NCI-H2227 treated with DMSO at 0.1 percent for 48 hours (cell line): ENCODE measurements at places on chromosomes 2 and 18.

- DNase-seq: no peak
Measured at GRCh38 chr2:29035016-29035745, 39.1 kb downstream of the PCARE start.

- DNase-seq: no peak
Measured at GRCh38 chr2:186664385-186665043, 29.3 kb upstream of the FAM171B start.

DNA sequence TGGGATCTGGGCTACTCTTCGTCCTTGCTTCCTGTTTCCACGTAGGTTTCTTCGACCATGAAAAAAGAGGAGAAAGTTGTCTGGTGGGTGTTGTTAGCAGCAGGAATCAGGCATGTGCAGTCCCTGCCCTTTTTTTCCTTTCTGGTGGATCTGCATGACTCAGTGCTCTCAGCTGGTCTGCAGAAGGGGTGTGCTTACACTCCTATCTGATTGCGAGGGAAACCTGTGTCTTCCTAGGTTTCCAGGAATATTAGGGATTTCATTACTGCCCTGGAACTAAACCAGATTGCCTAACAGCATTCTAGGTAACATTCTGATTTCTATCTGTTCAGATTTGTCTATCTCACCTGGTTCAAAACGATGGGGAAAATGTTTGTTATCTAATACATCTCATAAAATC, 174.3 kb downstream of the CCDC102B start:
- DNase-seq: no peak

- peak; percentile 53 for DNase-seq
Measured at GRCh38 chr18:23401400-23402347, 51.4 kb upstream of the RIOK3 start.

- DNase-seq: no peak
Measured at GRCh38 chr18:79950515-79951341, 725 bp downstream of the SLC66A2 start.

DNA sequence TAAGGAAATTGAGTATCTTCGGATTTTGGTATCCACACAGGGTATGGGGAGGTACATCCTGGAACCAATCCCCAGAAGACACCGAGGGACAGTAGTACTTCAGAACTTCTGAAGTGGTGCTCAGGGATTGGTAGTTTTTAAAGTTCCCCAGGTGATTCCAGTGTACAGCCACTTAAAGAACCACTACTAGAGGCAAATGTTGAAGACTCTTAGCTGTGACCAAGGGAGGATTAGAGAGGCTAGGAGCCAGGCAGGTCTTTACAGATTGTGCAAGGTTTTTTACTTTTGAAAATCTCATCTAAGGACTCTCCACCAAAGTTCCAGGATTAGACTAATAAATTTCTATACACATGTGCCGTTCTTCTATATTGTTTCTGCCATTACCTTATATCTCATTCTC, 52.9 kb upstream of the GLS start:
- no peak for DNase-seq

- no peak for DNase-seq
Measured at GRCh38 chr2:28754321-28754720, 2.7 kb downstream of the PPP1CB start.

- no peak for DNase-seq
Measured at GRCh38 chr18:50695431-50696176, 124.2 kb downstream of the MRO start.

DNA sequence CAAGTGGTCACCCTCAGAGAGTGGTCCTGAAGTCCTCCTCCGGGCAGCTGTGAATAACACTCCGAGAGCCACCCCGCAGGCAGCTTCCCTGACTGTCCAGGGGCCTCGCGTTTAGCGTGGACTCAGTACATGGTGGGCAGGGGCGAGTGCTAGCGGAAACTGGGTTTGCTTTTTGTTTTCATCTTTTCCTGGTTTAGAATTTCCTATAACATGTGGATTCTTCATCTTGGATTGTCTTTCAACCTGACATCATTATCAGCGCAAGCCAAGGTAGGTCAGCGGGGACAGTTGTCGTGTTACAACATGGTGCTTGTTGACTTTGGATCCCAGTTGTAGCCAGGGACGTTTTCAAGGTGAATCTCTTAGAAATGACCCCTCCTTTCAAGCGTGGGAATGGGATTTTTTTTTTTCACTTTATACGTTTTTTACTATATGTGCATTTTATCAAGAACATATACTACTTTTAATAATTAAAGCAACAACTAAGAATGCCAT, 20.9 kb downstream of the RMC1 start:
- no peak for DNase-seq

DNA sequence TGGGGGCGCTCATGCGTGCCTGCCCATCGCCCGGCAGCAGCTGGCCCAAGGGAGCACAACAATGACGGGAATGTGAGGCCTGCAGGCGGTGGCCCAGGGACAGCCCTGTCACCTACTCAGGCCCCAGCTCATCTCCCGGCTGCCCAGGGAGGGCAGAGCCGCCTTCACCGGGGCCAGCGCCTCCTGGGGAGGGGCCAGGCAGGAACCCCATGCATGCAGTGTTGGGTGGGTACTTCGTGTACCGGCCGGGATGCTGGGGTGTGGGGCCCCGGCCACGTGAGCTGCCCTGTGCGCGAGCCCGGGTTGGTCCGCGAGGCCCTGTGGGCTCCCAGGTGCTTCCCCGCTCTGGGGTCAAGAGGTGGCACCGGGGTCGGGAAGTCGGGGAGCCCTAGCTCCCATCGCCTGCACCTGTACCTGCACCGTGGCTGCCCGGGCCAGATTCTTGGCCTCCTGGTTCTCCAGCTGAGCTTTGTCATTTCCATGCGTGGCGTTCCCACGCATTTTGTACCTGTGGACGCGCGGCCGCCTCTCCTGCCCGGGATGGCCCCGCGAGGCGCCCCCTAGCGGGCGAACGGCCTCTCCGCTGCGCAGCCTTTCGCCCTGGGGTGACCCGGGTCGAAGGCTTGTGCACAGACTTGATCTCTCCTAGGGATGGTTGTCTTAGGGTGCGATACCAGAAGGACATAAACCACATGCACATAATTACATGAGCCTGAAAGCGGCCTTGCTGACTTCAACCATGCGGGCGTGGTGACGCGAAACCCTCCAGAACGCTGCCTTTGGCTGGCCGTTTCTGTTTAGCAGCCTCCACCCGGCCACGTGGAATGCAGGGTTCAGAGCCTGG, 950 bp downstream of the KLHL30 start:
- no peak for DNase-seq

DNA sequence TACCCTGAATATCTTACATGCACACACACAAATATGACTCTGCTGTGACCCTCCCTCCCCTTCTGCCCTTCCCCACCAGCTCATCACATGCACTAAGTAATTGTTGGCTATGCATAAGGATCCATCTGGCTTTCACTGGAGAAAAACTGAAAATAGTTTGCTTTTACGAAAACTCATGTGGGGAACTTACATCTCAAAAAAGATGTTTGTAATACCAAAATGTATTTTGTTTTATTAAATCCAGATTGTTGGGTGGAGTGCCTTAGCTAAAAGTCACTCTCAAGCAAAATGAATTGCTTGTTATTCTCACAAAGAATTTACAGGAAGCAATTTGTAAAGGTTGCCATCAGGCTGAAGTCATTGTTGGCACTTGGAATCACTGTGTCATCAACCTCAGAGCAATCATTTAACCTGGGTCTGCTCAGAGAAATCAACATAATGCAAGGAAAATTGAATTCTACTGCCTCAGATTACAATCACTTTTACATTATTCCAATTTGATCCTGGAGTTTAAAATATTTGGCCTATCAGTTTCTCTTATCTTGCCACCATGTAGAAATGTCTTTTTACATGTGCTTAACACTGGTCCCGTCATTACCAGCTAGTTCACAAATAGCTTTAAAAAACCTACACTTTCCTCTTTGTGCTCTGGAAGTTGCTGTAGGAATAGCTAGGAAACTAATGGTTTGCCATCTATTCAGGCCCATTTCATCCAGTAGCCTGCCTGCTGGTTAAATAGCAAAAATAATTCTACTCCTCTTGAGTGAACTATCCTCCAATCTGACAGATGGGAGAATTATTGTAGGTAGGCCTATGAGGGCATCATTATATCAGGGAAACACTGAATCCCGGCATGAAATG, 90.3 kb upstream of the TMEM17 start:
- no peak for DNase-seq

- no peak for DNase-seq
Measured at GRCh38 chr2:189625636-189626035, 35.6 kb upstream of the ASNSD1 start.

DNA sequence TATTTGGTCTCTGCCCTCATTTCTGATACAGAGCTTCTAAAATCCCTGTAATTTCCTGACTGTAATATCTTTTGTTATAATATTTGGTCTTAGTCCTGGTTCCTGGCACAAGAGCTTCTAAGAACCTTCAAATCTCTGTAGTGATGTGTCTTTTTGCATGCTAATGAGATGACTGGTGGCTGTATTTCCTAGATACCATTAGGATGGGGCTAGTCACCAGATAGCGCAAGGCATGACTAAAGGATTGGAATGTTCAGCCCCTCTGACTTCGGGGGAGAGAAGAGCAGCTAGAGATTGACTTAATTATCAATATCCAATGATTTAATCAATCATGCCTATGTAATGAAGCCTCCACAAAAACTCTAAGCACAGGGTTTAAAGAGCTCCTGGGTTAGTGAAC, 620.8 kb upstream of the ACVR2A start:
- DNase-seq: no peak

- no peak for DNase-seq
Measured at GRCh38 chr2:56040189-56040588, 116.6 kb upstream of the EFEMP1 start.

DNA sequence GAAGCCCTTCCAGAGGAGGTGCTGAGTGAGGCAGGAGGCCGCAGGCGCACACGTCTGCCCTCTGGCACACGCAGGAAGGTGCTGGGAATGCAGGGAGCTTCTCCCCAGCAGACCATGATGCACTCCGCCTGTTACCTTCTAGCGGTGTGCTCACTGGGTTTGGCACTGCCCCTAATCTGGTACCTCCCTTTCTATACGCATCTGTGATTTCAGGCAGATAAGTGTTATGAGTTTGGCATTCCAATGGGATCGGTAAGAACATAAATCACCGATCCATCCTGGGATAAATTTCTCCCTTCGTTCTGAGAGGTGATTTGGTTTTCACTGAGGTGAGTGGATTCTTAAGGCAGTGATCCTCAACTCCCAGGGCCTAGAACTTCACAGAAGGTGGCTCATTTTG, 34.6 kb downstream of the ODC1 start:
- DNase-seq: no peak

GRCh38 chr2:52916981-52917380, 850.6 kb upstream of the CHAC2 start:
- no peak for DNase-seq

GRCh38 chr2:200274116-200275075, 32.1 kb upstream of the SPATS2L start:
- DNase-seq: no peak

DNA sequence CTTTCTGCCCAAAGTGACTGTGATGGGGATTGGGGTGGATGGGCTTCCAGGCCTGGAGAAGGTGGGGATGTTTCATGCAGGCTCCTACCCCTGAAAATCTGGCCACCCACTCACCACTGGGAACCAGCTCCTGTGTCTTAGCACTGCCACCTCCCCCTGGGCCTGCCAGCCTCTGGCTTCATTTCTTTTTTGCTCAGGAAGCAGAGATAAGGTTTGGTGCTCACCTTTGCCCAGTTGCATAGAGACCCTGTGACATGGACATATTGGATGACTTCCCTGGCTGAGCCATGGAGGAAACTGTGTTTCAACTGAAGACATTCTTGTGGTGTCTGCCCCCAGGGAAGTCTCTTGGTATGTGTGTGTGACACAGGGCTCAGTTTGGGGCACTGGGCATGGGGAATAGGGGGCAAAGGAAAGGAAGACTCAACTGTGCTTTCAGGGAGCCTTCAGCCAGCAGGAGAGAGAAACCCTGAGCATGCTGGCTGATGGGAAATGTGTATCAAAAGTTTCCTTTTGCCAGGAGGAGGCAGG, 16.7 kb downstream of the CTIF start:
- DNase-seq: no peak

DNA sequence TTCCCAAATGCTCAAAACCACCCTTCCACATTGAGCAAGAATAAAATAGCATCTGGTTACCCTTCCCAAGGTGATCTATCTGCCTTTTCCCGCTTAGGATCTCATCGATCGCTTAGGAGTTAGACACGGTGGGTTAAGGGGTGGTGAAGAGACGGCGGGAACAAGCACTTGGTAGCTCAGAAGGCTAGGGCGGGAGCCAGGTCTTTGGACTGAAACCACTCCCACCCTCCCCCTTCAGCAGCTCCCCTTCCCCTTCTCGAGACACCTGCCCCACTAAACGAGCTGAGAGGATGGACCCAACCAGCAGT, 513 bp downstream of the THOC1 start:
- DNase-seq: peak; percentile 74

GRCh38 chr2:65608466-65608865, 176.1 kb upstream of the SPRED2 start:
- DNase-seq: no peak

DNA sequence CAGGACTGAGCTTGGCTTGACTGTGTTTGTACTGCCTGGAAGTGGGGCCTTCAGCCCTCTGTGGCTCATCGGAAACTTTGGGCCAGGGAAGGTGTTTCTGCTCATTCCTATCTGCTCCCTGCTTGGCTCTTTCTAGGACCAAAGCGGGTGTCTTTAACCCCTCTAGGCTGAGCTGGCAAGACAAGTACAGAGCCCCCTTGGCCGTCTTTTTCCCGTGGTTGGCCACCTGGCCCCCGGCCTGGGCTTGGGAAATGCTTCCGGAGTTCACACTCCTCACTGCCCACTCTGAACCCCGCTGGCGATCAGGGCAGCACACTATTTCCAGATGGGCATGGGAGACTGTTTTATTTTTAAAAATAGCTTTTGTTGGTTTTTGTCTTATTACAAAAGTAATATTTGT, 243.0 kb downstream of the DYSF start:
- no peak for DNase-seq

DNA sequence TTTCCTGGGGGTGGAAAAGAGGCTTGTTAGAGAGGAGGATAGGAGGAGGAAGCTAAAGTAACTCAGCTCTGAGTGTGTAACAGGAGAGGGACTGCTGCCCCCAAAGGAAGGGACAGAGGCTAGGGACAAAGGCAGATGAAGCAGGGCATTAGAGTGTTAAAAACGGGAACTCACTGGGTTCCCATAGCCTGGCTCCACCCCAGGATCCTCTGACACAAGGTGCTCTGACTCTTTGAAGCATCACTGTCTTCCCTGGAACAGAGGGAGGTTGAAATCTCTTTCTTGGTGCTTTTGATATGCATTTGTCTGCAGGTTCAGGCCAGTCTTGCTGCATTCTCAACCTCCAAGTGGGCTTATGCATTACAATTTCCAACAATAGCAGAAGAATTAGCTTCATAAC, 22.9 kb downstream of the IL36A start:
- DNase-seq: no peak

DNA sequence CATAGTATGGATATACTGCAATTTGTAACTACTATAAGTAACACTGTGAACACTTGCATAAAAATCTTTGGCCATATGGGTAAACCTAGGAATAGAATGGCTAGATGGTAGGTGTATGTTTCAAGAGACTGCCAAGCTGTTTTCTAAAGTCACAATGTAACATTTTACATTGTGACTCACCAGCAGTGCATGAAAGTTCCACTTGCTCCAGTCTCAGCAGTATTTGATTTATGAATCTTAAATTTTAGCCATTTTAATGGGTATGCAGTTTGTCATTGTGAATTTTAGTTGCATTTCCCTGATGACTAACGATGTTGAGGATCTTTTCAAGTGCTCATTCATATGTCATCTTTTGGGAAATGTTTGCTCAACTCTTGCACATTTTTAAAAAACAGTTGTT, 86.1 kb downstream of the FARSB start:
- no peak for DNase-seq

- DNase-seq: no peak
Measured at GRCh38 chr18:38115201-38115600, 549.6 kb upstream of the CELF4 start.

- no peak for DNase-seq
Measured at GRCh38 chr2:226873051-226873620, 37.3 kb downstream of the RHBDD1 start.
